Activated CD4-positive, alpha-beta memory T cell treated with anti-CD3 and anti-CD28 coated beads, Interleukin-2, amount 10 ng/mL, durations not matched to agents 7 days and 5 days (primary cell): ENCODE measurements at places on chromosomes 1 and 21. TPM values are rescaled to one million over a fixed set of nuclear protein-coding genes. Genes with fewer than 3 reads are reported as not detected.

The RUNX1 gene
- 56.3 TPM for total RNA-seq

The CACNA1E gene
- not detected for total RNA-seq

The APOBEC4 gene
- total RNA-seq = not detected

The PGBD2 gene
- 6.3 TPM for total RNA-seq

The FCER1G gene
- 1.1 TPM for total RNA-seq
